ENCODE measurements at places on chromosomes 7 and 10. TPM values are rescaled to one million over a fixed set of nuclear protein-coding genes. Genes with fewer than 3 reads are reported as not detected.
A peak's percentile ranks its signal among the peaks of the same experiment; 100 is the strongest.

GRCh38 chr7:69799048-69799697, 200.9 kb downstream of the AUTS2 start:
- DNase-seq, result no peak

GRCh38 chr7:2729031-2729892, 41.3 kb downstream of the AMZ1 start:
- DNase-seq, result peak; percentile 38

GRCh38 chr10:45555795-45556194, 116.8 kb downstream of the ZFAND4 start:
- DNase-seq, result no peak

DNA sequence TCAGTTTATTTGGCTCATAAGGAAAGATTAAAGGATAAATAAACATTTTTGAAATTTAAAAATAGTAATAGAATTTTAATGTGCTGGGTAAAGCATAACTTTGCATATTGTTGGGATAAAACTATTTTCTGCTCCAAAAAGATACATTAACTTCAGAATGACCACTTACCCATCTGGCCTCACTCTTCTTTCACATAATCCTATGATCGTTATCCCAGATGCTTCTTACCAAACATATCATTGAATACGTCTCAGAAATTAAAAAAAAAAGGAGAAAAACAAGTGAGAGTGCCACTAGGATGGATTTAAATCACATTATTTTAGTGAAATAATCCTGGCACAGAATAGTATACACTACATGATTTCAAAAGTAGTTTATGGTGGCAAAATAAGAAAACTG, 677.5 kb upstream of the ZWINT start:
- DNase-seq, result no peak

- peak; percentile 42 for DNase-seq
These were observed 80.9 kb upstream of the AGBL3 start for GRCh38 chr7:134905375-134905774.

PTF1A gene
- not detected for total RNA-seq

- DNase-seq, result no peak
These were observed 81.0 kb downstream of the CNOT4 start for GRCh38 chr7:135428879-135429278.

DNA sequence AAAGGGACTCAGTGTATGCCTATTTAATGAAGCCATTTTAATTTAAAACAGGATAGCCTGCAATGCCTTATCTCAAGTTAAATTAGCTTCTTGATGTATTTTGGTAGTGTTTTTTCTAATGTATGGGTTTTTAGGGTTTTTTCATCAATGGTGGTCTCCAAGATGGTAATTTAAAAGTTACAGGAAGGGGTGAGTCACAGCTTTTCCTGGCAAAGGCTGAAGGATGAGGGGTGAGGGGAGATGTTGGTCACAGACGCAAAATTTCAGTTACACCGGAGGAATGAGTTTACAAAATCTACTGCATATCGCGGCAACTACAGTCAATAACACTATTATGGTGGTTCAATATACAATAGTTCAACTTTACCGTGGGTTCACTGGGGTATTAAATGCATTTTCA, 31.6 kb downstream of the CCDC3 start:
- no peak for DNase-seq

- no peak for DNase-seq
These were observed 32.0 kb downstream of the BET1 start for GRCh38 chr7:93972029-93972725.

GRCh38 chr10:68578974-68579373, 18.8 kb downstream of the TET1 start:
- no peak for DNase-seq

- DNase-seq, result no peak
These were observed 387.1 kb downstream of the IPMK start for GRCh38 chr10:57880446-57881227.

DNA sequence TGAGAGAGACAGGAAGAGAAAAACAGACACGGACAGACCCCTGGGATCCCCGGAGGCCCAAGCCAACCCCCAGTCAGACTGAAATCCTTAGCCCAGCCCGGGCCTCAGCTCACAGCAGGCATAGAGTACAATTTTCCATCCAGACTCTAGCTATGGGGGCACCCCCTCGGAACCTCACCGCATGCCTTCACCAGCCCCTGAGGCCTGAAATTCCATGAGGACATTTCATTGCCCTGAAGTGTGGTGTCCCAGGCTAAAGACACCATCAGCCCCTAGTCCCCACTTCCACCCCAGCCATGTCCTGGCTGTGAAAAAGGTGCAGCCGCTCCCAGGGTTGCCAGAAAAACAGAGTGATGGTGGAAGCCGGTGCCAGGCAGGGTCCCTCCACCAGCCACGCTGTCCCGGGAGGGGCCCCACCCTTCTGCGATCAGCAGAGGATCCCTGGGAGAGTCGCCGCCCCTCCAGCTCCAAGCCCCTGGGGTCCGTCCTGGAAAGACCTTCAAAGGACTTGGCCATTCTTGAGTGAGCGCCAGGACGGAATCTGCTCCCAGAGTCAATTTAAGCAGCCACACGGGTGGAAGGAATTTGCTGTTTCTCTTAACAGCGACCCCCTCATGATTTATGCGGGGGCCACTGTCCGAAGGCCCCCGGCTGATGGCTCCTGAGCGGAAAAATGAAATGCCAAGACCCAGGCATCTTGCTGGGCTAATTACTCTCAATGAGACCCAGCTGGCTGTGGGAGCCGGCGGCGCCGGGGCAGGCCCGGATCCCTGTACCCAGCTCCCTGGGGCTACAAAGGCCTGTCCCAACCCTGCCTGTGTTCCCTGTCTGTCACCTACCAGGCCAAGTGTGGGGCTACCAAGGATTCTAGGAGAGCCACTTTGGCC, 23.2 kb downstream of the MYL10 start:
- no peak for DNase-seq

GRCh38 chr7:157397036-157397720, 60.4 kb downstream of the DNAJB6 start:
- DNase-seq, result no peak

BEND7 gene
- total RNA-seq, result 43.5 TPM

DNA sequence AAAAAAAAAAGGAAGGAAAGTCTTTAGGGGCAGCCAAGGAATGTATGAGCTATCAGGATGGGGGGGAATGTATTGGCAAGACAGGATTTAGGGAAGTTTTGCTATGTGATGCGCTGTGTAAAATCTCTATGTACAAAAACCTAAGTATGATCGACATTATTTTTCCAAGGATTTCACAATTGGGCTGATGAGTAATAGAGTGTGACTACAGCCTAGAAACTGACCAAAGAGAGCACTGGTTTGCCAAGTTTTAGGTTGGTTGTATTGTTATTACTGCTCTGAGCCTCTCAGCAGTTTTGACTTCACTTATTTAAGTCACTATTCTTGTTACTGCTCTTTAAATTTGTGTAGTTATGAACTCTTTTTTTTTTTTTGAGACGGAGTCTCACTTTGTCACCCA, 107.3 kb downstream of the NRCAM start:
- DNase-seq, result no peak

- no peak for DNase-seq
These were observed 885 bp upstream of the SYPL1 start for GRCh38 chr7:106112972-106113421.

DNA sequence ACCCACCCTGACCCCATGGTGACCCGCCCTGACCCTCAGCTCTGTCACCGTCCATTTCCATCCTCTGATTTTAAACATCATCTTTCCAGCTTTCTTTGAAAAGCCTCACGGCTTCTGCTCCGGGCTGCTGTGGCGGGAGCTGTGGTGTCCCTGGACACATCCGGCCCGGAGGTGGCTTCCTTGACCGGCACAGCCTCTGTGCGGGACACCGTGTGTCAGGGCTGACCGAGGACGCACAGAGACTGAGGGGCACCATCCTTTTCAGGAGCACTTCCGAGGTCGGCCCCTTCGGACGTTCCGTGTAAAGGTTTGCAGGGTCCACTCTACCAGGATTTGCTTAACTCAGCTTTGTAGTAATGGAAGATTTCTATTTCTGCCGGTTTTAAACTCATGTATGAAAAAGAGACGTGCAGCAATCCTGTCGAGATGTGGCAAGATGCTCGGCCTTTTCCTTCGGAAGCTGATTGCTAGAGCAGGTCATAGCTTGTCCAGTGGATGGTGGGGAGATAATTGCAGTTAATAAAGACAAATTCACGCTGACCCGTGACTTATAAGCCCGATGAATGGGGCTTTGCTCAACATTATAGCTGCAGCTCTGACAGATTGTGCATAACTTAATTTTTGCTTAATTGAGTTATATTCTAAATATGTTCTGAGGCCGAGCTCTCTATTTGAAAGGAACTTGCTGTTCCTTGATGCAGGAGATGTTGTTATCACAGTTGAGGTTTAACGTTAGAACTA, 54.4 kb upstream of the CFAP46 start:
- DNase-seq, result no peak

DNA sequence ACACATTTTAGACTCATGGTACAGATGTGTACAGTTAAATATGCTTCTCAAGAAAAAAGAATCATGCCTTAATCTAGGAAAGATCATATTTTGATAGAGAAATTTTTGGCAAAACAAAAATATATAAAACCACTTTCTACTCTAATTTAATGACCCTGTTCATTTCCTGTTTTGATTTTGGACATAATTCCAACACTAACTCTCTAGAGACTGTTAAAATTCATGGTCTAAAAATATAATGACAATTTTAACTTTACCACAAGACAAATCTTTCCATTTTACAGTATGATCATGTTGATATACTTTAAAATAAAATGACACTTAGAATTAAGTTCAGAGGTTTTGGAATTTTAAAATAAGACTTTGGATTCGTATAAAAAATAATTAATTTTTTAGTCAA, 45.2 kb downstream of the PRKG1 start:
- no peak for DNase-seq

DNA sequence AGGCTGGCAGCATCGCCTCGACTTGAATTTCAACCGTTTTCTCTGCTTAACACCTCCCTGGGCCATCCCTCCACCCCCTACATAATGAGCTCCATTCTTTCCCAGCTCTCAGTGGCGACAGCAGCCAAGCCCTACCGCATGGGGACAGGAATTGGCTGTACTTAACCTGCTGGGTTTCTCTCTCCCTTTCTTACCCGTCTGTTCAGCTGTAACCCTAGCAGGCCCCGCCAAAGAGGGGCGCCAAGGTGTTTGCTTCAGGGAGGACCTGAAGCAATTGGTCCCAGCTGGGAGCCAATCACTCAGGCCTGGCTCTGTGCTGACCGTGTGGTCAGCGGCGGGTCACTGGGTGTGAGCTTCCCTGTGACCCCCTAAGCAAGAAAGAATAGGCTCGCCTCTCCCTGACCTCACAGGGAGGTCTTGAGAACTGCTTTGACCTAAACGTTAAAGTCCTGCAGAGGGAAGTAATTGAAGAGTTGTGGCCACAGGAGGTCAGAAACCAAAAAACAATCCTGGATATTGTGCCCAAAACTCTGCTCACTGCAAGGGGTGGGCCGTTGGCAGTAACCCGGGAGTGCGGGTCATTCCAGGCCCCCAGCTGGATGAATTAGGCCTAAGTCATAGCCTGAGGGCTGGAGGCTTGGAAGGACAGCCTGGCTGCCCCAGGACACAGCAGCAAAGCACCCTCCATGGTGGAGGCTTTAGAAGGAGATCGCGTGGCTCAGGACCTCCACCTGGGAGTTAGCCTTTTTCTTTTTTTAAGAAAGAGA, 114.6 kb downstream of the ITIH5 start:
- no peak for DNase-seq

DNA sequence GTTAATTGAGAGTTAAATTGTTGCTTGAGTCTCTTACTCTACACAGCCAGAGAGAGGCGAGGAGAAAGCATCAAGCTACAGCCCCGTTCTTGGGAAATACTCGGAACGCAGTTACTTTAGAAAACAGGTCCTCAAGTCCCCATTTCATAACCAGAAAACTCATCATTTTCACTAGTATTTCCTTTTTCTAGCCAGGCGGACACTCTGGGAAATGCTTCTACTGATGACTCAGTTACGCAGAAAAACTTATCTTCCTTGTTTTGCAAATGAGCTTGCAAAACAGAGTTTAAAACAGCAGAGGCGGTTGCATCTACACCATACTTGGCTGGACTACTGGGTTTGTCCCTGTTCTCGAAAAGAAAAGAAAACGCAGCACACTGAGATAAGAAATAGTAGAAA, 111.4 kb upstream of the FGFR2 start:
- DNase-seq, result no peak

PTPN20 gene
- total RNA-seq, result 3.1 TPM

ATP5MK gene
- 309 TPM for total RNA-seq

DNA sequence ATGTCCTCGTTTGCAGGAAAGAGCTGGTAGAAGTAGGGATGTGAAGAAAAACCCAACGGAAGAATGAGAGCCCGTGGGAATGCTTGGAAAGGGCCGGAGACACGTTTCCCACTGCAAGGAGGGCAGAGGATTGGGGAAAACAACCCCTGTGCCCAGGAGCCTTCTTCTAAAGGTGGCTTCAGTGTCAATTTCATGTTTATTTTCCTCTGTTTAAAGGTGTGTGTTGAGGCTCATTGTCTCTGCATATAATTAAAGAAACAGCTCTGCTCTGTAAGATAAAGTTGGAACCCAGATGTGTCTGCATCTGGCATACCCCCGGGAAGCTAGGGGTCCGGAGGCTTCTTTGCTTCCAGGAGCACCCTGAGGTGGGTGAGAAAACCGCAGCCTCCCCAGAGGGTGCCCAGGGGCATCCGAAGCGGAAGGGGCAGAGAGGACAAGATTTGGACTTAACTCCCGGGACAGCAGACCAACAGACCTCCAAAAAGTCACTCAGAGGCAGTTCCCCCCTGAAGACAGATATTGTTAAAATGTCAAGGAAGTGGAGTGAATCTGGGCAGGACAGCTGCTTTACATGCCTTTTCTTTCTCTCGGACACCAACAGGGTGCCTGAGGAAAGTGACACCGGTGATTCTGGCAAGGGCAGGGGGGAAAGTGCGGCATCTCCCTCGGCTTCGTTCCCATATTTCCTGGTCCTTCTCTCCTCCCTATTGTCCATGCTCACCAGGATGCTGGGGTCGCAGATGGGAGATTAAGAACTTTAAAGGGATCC, 8.6 kb upstream of the GATA3 start:
- no peak for DNase-seq

DNA sequence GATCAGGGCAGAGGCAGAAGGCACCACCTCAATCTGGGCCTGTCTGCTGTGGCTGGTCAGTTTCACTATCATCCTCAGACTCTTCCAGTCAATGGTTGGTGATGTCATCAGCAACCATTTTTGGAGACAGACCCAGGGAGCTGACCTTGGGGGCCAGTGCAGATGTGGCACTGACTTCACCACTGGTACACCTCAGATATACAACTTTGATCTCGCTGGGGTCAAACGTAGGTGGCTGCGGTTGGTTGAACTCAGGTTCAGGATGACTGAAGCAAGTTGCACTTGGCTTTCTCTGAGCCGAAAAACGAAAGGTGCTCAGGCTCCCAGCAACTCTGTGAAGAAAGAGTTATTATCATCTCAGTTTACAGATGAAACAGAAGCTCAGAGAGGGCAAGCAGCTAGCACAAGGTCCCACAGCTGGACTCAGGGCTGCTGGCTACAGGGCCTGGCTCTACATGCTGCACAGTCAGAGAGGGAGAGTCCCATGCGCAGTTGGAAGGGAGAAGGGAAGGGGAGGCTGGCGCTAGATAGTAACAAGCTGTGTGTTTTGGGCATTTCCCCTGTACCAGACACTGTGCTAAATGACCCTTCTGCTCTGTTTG, 27.2 kb downstream of the ANKRD16 start:
- no peak for DNase-seq

Measured in mucosa of gallbladder (tissue), 1 donor.